ENCODE measurements at places on chromosomes 16 and 17.
A peak's percentile ranks its signal among the peaks of the same experiment; 100 is the strongest.

DNA sequence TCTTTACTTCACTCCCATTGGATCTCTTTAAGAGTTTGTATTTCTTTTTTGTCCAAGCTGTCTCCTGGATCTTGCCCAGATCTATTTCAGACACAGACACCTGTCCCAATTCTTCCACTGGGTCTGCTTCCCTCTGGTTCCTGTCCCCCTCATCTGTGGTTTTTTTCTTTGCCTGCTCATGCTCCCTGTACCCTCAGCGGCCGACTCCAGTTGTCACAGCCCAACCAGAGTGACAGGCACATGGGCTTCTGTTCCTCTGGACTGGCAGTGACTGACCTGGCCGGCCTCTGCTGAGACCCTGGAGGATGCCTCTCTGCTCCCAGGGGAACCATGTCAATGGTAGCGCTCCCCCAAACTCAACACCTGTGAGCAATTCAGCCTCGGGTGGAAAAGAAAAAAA lies 142.6 kb downstream of the WSCD1 start:
- DNase-seq = no peak

DNA sequence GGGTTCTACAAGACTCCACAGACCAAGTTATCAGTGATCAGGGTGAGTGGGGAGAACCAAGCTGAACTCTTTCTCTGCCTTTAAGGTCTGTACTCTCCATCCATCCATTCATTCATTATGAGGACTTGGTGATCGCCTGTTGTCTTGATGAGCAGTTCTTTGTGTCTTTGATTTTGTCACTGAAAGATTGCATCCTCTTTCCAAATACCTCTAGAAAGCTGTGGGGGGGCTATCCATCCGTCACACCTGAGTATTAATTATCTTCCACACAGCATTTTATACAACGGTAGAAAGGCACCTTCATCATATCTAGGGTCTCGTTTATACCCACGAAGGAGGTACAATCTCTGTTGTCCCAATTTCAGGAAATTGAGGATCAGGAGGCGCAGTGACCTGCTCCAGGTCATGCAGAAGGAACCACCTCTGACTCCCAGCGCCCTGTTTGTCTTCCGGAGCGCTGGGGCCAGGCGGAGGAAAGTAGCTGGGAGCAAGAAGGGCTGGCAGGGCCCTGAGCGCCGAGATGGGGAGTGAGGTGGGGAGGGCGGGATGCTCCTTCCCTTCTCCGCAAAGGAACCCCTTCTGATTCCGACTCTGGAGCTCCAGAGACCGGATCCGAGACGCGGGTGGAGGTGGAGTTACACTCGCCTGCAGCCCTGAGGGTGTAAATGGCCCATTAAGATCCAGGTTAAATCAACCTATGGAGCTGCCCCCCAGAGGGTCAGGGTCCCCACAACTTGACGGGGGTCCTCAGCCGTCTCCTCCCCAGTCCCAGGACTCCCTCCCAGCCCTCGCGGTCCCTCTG lies 605 bp upstream of the ABAT start:
- no peak for DNase-seq

- DNase-seq = no peak
These were observed 813 bp upstream of the THAP11 start for GRCh38 chr16:67841198-67841815.

GRCh38 chr17:34709158-34709754 lies 129.9 kb downstream of the TMEM132E start:
- DNase-seq = no peak

DNA sequence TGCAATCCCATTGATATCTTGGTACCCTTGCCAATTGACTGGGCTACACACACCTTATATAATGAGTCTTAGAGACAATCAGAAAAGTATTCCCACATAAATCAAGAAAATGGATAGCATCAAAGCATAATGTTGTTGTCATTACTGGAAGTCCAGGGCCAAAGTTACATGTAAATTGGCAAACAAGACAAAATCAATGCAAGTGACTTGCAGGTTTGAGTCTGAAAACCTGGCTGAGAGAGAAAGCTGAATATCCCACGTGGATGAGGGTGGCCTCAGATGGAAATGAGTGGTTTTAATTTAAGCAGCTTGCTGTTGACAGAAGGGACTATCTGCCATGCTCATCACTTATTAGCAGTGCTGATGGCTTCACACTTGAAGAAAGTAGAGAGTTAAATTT lies 324.0 kb upstream of the MON1B start:
- no peak for DNase-seq

DNA sequence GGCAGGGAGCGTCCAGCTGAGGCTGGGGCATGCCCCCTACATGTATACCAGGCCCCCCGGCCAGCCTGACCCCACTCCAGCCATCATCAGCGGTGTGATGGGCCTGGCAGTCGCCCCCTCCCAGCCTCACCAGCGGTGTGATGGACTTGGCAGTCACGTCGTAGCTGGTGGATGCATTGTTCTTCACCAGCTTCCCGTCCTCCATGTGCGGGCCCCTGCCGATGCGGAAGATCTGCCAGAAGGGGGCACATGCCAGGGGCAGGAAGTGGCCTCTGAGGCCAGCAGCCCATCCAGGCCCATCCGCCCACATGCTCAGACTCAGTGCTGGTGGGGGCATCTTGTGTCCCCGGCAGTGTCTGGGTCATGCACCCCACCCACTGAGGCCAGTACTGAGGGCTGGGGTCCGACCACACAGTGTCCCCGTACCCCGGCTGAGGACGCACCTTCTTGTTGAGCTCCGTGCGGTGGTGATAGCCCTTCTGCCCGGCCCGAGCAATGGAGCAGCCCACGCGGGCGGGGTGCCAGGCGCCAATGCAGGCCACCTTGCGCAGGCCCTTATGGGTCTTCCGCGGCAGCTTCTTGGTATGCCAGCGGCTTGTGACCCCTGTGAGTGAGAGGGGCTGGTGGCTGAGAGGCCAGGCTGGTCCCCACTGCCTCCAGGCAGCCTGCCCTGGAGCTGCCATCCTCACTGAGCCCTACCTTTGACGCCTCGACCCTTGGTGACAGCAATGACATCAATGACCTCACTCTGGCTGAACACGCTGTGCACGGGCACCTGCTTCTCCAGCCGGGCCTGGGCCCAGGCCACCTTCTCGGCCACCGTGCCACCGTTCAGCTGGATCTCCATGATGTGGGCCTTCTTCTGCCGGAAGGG lies 3.7 kb upstream of the MSRB1 start:
- DNase-seq = no peak

DNA sequence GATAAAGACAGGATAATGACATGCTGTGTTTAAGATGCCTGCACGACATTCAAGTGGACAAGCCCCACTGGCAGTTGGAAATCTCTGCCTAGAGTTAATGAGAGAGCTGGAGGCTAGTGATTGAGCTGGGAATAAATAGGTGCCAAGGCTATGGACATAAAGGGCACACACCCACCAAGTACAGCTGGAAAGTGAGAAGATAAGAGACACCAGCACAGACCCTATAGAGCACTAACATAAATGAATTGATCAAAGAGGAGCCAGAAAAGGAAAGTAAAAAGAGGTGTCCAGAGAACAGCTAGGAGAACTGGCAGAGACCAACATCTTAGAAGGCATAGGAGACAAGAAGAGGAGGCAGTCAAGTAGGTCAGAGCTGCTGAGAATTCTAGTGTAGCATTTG lies 101.2 kb downstream of the YPEL2 start:
- no peak for DNase-seq

- DNase-seq = no peak
These were observed 23.7 kb downstream of the ALOX15 start for GRCh38 chr17:4617590-4618351.

DNA sequence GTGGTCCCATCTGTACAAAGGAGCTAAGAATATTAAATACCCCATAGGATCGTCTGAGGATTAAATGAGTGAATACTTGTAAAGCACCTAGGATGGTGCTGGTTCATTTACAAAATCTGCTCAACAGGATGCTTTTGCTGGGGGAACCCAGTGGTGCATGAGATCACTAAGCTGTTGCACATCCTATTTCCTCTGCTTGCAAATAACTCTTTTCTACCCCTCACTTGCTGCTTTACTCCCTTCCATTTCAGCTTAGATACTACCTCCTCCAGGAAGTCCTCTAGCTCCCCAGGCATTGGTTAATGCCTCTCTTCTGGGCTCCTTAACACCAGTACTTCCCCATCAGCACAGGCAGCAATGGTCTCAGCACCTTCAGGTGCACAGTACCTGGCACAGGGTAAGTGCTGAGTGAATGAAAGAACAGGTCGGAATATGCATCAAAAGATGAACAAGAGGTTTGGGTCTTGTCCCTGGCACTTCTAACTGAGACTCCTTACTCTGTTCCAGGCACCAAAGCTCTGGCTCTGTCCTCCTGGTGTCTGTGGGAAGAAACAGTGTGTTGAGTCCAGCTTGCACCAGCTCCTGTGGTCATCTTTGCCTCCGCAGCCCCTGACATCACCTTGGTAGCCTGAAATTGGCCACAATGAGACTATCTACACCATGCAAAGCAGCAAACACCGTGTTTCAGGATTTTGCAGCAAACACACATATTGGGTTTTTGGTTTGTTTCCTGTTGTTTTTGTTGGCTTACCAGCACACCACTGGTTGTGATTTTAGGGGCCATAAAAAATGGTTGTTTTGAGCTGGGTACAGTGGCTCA lies 24.1 kb upstream of the IL21R start:
- DNase-seq = no peak

- no peak for DNase-seq
These were observed 66.3 kb downstream of the CHD9 start for GRCh38 chr16:53121043-53121620.

DNA sequence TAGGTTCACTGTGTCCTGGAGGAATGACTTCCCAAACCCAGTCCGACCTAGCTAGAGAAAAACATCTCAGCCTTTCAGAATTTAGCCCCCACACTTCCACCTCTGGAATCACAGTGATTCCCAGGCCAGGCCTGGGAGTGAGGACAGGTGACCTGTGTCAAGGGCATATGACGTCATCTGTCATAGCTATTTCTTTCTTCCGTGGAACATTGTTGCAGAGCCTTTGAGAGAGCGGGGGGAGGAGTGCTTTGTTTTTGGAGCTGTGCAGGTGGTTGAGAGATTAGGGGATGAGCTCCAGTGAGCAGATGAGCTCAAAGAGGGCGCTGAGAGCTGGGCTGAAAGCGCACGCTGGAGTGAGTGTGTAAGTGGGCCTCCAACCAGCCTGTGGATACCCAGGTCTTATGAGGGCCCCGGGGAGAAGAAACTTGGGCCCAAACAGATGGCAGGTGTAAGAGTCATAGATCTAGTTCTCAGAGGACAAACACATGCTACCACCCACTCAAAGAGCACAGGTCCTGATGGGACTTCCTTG lies 344.8 kb downstream of the SNX29 start:
- no peak for DNase-seq

DNA sequence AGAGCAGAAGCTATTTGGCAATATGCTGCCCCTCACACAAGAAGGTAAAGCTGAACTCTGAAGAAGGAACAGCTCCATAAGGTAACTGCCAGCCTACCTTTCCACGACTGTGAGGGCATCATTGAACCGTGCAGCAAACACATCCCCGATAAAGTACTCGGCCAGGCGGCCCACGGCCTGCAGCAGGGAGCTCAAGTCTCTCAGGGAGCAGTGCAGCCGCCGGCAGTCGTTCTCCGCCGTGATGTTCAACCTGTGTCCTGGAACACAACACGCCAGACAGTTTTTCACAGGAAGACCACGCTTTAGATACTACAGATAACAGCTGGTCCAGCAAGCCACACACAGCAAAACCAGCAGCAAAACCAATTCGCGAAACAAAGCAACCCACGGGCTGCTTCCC lies 62.1 kb upstream of the GSG1L start:
- DNase-seq = no peak

- no peak for DNase-seq
These were observed 206.6 kb downstream of the CDH8 start for GRCh38 chr16:61829631-61830030.

- no peak for DNase-seq
These were observed 13.9 kb upstream of the WNT3 start for GRCh38 chr17:46832331-46832821.

DNA sequence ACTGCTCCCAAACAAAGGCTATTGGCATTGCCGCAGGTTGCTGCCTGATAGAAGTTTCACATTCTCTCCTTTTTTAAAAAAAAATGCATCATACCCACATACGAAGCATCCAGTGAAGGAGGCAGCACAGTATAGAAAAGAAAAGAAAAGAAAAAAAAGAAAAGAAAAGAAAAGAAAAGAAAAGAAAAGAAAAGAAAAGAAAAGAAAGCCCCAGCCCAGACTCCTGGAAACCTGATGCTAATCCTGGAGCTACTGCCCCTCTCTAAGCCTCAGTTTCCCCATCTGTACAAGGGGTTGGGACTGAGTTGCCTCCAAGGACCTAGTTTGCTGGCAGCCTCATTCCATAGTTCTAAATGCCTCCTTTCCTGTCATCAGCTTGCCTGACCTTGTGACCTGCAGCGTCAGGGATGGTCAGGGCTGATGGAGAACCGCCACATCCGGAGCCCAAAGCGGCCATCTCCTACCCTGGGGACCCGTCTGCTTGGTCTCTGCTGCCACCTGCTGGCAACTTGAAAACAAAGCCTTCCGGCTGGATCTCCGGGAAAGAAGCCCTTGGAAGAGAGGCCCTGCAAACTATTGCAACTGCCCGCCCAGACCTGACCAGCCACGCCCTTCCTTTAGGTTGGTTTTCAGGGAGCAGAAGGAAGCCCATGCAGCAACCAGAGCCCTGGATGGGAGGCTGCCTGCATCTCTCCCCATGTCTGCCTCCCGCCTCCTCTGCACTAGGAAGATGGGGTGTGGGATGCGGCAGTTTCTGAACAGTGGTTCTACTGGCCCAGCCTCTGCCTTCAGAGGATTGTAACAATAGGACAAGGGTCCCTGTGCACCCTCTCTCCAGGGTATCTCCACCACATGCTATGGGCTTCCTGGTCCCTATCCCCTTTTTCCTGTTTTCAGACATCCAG lies 13.0 kb downstream of the AIPL1 start:
- peak; percentile 74 for DNase-seq

- DNase-seq = no peak
These were observed 4.7 kb downstream of the KRT25 start for GRCh38 chr17:40750391-40750790.

DNA sequence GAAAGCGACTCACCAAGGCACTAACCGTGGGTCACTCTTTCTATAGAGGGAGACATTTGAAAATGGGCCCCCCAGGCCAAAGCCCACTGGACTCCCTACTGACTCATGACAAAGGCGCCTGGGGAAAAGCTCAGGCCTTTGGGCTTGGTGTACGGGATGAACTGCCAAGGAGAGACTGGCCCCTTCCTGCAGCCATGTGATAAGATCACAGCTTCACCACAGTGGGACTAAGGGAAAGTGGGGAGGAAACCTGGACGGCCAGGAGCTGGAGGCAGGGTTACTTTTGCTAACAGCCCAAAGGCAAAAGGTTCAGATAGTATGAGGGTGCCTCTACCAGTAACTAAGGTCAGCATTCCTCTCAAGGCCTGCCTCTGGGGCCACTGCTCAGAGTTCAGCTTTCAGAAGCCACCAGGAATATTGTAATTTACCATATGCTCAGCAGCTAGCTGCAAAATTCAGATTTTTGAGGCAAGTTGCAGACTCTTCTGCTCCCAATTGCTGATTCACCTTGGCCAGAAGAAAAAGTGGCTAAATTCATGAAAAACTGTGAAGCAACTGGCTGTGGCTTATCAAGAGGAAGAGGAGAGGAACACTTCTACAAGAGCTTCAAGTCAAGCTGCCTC lies 37.1 kb upstream of the SLC25A19 start:
- no peak for DNase-seq
